Skeletal muscle cell (primary cell): ENCODE measurements at places on chromosomes 4 and X.

- DNase-seq, result no peak
Observed at GRCh38 chr4:100631281-100631968, 113.6 kb upstream of the EMCN start.

GRCh38 chrX:69131886-69132285 lies 33.4 kb downstream of the PJA1 start:
- DNase-seq, result no peak

GRCh38 chrX:108033890-108034289 lies 11.0 kb upstream of the VSIG1 start:
- DNase-seq, result no peak

DNA sequence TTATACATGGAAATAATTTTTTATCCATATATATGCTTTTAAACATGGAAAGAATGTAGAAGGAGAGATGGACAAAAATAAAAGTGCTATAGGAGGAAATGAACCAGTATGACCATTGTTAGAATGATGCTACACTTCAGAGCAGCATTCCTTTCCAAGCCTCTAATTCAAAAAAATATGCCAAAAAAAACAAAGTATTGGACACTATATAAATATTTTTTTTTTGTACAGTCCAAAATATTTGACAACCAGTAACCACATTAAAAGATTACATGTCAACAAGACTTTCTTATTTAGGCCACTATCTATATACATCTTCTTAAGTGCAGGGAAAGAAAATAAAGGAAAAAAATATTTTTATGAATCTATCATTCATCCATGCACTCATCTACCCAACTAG lies 198.6 kb downstream of the LRBA start:
- DNase-seq, result no peak

DNA sequence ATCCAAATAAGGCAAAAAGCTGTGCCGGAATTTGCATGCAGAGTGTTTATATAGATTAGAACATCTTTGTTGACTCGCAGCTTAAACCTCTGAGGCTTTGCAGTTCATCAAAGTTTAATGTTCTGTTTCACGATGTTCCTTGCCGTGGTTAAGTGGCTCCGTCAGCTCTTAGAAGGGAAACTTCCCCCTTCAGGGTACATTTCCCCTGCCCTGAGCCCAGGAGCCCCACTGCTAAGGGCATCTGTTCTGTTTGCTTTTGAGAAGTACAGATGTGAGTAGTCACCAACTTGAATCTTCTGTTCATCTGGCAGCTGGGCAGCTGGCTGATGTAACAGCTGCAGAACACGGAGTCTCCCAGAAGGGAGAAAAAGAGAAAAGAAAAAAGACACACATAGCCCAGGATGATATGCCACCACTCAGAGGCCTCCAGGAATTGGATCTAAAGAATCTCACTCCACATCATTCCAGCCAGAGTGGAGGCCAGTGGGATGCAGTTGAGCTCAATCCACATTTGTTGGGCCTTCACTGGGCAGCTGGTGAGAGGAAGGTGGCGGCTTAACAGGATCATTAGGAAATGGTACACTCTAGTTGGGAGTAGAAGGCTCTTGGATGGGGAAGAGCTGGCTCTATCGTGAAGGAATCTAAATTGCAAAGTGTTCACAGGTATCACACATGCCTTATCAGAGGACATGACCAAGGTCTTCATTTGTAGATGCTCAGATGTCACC lies 178.7 kb upstream of the RBPJ start:
- peak; percentile 89 for DNase-seq

DNA sequence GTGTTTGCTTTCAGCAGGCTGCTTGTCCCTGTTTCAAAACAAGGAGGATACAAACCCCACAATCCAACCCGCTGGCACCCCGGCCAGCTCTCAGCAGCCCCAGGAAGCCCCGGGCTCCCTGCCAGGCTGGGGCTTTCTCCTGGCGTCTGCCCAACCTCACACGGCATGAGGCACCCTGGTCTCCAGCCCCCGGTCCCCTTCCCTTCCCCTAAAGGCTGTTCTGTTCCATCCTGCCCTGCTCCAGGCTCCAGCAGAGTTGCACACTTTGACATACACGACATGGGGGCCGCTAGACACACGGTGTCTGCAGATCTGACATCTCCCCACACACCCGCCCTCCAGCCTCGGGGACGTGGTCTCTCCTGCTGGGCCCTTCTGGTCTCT lies 107.7 kb upstream of the ADRA2C start:
- no peak for DNase-seq

GRCh38 chrX:55102754-55103153 lies 13.9 kb downstream of the PAGE2 start:
- no peak for DNase-seq

- no peak for DNase-seq
Observed at GRCh38 chr4:67428819-67429218, 116.5 kb downstream of the CENPC start.

DNA sequence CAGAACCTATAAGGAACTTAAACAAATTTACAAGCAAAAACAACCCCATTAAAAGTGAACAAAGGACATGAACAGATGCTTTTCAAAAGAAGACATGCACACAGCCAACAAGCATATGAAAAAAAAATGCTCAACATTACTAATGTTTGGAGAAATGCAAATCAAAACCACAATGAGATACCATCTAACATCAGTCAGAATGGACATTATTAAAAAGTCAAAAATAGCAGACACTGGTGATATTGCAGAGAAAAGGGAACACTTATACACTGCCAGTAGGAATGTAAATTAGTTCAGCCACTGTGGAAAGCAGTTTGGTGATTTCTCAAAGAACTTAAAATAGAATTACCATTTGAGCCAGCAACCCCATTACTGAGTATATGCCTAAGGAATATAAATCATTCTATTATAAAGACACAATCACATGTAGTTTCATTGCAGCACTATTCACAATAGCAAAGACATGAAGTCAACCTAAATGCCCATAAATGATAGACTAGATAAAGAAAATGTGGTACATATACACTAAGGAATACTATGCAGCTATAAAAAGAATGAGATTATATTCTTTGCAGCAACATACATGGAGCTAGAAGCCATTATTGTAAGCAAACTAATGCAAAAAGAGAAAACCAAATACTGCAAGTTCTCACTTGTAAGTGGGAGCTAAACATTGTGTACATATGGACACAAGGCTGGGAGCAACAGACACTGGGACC lies 1509.4 kb downstream of the TECRL start:
- no peak for DNase-seq
